ENCODE measurements at places on chromosomes 11 and 22. TPM values are rescaled to one million over a fixed set of nuclear protein-coding genes. Genes with fewer than 3 reads are reported as not detected.

Gene TRIM29
- 0.43 TPM for total RNA-seq

DNA sequence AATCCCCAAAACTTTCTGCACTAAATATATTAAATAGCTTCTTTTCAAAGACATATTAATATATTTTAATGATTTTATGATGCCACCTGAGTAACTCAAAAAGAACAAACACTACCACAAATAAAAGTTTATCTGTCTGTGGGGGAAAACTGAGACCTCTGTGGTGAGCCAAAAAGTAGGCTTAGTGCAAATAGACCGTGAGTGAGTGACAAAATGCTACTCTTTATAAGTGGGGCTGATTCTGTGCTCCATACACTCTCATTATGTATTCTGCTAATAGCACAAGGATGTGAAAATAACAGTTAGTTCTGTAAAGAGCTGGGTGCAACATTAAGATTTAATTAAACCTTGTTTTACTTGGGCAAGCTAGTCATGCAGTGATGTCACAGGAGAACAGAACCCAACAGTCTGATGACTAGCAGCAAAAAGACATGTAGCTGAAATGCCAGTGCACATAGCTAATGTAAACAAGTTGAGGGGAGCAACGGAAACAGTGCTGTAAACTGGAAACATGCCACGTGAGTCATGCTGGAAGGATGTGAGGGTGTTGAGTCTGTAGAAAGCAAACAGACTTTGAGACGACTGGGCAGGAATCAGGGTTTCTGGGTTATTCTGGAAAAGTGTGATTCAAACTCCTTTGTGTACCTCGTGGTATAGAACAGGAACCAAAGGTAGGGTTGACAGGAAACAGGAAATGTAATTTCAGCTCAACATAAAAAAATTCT lies 1130.4 kb downstream of the LRRC4C start:
- DNase-seq: peak; percentile 84

DNA sequence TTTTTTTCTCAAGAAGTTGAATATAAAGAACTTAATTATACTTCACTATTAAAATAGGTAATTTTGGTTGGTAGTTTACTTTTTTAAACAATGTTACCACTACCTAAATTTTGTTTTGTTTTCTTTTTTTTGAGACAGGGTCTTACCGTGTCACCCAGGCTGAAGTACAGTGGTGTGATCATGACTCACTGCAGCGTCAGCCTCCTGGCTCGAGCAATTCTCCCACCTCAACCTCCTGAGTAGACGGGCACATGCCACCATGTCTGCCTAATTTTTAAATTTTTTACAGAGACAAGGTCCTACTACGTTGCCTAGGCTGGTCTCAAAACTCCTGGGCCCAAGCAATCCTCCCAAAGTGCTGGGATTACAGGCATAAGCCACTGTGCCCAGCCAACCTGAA lies 17.6 kb downstream of the SPCS2 start:
- no peak for DNase-seq

DNA sequence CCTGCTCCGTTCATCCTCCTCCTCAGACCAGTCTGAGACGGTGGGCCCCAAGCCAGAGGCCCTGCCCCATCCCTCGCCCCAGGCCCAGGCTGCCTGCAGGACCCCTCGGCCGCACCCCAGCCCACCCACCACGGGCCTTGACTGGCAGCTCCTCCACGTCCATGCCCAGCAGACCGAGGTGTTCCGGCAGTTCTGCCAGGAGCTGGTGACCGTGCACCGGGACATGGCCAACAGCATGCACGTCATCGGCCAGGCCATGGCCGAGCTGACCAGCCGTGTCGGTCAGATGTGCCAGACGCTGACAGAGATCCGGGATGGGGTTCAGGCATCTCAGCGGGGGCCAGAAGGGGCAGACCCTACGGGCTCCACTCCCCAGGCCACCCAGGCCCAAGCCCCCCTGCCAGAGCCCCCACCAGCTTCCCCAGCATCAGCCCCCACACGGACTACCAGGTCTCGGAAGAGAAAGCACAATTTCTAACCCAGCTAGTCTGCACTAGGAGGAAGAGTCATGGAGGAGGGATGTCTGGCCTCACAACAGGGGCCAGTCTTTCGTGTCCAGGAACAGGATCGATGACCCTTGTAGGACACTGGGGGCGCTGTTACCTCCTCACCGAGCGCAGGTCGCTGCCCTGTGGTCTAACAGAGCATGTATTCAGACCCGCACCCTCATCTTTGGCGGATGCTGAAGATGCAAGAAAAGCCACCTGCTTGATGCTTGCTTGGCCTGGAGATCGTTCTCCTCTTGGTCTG lies 66.3 kb downstream of the PRDM11 start:
- no peak for DNase-seq

DNA sequence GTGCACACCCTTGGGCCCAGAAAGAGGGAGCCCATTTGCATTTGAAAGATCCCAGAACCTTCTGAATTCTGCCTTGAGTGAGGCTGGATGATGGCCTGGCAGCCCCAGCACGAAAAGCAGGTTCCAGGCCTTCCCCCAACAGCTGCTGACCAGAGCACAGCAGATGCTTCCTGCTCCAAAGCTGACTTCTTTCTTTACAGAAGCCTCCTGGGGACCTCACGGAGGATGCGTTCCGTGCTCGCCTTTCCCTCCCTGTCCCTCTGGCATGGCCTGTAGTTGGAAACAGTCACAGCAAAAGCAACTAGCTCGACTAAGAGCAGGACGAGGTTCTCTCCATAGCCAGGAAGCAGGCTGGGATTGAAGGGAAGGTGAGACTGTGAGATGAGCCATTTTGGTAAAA lies 107.7 kb upstream of the B3GAT1 start:
- DNase-seq: no peak

Measured in ascending aorta (tissue), 2 donors.